Kidney glomerular epithelial cell (primary cell): ENCODE measurements at places on chromosomes 5 and 9.

DNA sequence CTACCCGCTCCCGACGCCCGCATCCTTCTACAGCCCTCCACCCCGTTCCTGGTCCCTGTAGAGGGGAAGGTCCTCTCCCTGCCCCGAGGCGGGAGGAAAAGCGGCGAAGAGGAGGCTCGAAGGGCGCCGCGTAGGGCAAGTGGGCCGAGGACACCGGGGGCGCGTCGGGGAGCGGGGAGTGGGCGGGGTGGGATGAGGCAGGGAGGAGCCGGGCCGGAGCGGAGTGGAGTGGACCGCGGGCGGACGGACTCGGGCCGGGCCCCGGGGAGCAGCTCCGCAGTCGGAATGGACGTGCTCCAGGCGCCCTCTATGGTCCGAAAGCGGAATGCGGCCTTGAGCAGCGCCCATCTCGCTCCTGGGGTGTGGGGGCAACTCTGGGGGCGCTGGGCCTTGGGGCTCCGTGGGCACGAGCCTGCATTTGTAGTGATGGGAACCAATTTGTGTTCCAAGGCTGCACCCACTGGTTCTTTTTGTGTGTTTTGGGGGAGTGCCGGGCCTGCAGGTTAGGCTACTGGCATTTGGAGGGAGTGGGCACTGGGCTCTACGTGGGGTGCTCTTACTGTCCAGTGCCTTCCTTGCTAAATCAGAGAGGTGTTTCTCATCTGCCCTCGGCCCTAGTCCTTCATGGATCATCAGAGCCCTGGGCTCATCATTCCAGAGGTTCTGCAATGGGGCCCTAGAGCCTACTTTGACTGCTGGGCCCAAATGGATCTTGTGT lies 7.3 kb downstream of the IRX1 start:
- DNase-seq: no peak

GRCh38 chr9:85224729-85225128 lies 517.0 kb downstream of the AGTPBP1 start:
- peak; percentile 85 for DNase-seq

- DNase-seq: peak; percentile 34
Observed at GRCh38 chr9:36141288-36141687, 4.8 kb downstream of the GLIPR2 start.

DNA sequence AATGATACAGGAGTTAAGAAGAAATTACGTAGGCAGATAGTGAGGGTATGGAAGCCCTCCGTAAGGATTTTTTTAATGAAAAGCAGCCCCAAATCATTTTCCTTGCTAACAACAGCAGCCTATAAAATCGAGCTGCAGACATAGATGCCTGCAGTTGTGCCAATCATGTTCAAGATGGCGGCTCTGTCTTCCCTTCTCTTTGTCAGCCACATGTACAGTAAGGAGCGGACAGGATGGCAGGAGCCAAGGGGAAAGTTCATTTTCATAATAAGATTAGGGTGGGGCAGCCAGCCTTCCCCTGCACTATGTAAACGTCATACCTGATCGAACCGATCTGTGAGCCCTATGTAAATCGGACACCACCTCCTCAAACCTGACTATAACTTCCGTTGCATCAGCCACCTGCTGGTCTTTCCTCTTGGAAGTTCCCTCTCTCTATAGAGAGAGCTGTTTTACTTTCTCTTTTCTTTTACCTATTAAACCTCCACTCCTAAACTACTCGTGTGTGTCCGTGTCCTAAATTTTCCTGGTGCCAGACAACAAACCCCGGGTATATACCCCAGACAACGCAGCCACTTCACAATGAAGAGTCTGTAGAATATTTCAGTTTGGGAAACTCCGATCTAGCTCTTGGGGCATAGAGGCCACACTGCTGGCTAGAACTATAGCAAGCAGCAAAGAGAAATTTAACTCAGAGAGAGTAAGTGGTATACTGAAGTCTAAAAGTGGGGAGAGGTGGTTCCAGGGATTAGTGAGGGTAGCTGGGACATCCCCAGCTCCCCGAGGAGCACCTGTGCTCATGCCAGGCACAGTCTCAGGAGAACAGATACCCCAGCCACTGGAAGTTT lies 20.8 kb upstream of the SLC24A2 start:
- no peak for DNase-seq

- no peak for DNase-seq
Observed at GRCh38 chr5:86997516-86997915, 270.2 kb upstream of the RASA1 start.

- no peak for DNase-seq
Observed at GRCh38 chr5:116025866-116026265, 6.4 kb upstream of the ARL14EPL start.

DNA sequence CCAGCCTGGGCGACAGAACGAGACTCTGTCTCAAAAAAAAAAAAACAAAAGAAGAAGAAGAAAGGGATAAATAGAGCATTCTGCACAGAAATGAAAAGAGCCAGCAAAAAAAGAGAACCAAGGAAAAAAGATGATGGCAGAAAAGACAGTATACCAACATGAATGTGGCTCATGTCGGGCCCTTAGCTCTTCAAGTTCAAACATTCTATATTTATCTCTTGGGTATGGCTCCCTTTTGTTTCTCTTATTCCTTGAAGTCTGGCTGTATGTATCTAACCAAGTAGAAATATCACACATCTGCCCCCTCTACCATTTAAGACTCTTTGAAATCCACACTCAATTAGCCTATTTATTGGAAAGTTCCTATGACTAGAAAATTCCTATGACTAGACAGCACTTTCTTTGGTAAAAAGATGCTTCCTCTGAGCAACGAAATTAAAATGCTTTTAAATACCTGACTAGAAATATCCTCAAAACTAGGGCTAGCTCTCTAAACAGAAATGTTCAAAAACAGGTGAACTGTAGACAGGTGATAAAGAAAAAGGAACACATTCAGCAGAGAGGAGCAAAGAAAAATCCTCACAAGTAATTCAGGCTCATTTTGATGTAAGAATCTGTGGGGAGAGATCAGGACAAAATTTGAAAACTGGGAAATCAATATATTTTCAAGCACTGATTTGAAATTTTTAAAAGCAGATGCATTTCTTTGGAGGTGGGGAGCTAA lies 2.6 kb downstream of the SELENOP start:
- DNase-seq: no peak

DNA sequence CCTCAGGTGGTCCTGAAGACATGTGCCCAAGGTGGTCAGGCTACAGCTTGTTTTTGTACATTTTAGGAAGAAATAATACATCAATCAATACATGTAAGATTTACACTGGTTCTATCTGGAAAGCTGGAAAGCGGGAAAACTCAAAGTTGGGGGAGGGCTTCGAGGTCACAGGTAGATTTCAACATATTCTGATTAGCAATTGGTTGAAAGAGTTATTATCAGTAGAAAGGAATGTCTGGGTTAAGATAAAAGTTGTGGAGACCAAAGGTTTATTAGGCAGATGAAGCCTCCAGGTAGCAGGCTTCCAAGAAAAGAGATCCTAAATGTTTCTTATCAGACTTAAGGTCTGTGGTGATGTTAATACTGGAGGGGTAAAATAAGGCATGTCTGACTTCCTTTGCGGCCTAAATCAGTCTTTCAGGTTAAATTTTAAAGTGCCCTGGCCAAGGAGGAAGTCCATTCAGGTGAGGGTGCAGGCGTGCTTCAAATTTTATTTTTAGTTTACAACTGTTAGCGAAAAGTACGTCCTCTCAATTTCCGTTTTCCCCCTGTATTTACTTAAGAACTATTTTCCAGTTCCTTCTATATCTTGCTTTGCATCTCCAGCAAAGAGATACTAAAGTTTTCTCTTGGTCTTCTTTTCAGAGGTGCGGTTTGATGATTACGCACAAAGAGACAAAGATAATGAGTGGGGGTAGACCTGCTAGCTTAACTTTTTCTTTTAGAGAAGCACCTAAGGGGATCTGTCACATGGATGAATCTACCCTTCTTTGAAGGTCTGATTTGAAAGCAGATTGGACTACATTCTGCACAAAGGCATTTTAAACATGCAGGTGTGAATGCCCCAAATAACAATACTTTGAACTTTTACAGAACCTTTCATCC lies 578.6 kb downstream of the RAB3C start:
- DNase-seq: no peak

- no peak for DNase-seq
Observed at GRCh38 chr5:180352116-180353047, 754 bp downstream of the GFPT2 start.

- DNase-seq: no peak
Observed at GRCh38 chr5:142426129-142427014, 101.6 kb upstream of the SPRY4 start.

GRCh38 chr5:165000479-165001190 lies 1495.2 kb downstream of the MAT2B start:
- DNase-seq: no peak

DNA sequence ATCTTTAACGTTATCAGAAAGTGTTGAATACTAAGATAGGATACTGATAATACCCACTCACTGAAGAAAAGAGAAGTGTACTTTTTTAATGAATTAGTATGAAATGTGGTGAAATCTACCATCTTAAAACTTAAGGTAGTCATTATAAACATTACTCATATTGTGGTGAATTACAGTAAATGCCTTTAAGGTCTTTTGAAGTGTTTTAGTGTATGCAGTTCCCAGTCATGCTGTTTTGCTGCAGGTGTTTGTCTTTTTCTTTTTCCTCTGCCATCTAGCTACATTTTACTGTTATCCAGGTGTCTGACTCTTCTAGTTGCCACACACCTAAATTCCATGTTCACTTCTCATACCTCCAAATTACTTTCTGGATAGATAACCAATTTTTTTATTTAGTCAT lies 72.6 kb downstream of the ERMP1 start:
- no peak for DNase-seq

GRCh38 chr9:89430995-89431394 lies 66.9 kb downstream of the SEMA4D start:
- no peak for DNase-seq

GRCh38 chr5:18091142-18091541 lies 456.9 kb downstream of the TAF11L14 start:
- DNase-seq: no peak

- peak; percentile 59 for DNase-seq
Observed at GRCh38 chr9:124940521-124940893, 376 bp downstream of the GOLGA1 start.

GRCh38 chr9:10661376-10661775 lies 48.6 kb upstream of the PTPRD start:
- DNase-seq: no peak

GRCh38 chr5:6399980-6400910 lies 21.9 kb upstream of the MED10 start:
- no peak for DNase-seq

DNA sequence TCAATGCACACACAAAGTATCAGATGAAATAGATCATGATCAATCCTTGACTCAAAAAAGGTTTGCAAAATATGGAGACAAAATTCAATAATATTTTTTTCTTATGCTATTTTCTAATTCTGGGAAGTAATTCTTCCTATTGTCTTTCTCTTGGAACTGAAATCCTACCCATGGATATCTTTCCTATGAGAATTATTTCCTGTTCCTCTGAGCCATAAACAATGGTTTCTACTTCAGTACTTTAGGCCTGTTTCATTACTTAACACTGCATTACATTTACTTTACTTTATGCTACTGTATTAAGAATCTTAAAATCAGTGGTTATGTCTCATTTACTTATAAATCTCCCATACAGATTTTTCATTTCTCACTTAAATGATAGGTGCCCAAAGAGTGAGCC lies 1025.4 kb upstream of the ACO1 start:
- DNase-seq: no peak

- no peak for DNase-seq
Observed at GRCh38 chr9:7192266-7192665, 434.5 kb downstream of the KDM4C start.

GRCh38 chr5:105754056-105754455 lies 1916.7 kb downstream of the EFNA5 start:
- DNase-seq: peak; percentile 73

GRCh38 chr9:6787793-6788161 lies 30.0 kb downstream of the KDM4C start:
- no peak for DNase-seq

DNA sequence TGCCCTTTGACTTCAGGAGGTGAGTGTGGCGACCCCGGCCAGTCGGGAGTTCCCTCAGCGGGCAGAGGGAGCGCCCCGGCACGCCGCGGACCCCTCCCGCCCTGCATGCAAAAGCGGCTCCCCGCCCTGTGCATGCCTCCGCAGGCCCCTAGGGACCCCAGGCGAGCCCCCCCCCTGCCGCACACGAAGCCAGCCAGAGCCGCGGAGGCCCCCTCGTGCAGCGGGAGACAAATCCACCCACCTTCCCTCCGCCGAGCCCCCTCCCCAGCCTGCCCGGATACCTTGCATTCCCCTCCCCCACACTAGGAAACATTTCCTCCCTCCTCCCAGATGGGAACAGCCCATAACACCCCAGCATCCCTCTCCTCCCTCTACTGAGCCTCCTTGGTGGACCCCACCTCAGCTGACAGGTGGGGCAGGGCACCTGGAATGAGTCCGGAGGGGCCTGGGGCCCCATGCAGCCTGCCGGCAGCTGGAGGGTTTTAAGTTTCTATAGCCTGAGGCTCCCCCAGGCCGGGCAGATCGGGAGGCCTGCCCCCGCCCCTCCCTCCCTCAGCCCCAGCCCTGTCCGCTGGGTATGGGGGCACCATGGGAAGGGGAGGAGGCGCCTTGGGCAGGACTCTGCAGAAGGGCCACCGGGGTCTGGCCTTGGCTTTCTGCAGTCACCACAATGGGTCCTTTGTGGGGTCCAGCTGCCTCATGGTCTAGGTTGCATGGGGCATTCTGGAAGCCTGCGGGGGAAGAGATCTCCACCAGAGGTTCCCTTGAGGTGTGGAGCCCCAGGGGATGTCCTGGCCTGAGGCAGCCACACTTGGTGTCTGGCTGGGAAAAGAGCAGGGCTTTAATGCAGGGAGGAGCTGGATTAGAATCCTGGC lies 601 bp downstream of the ERGIC1 start:
- DNase-seq: no peak

GRCh38 chr9:15206903-15207696 lies 99.9 kb downstream of the TTC39B start:
- DNase-seq: no peak

- no peak for DNase-seq
Observed at GRCh38 chr5:14826714-14827113, 44.9 kb downstream of the ANKH start.

DNA sequence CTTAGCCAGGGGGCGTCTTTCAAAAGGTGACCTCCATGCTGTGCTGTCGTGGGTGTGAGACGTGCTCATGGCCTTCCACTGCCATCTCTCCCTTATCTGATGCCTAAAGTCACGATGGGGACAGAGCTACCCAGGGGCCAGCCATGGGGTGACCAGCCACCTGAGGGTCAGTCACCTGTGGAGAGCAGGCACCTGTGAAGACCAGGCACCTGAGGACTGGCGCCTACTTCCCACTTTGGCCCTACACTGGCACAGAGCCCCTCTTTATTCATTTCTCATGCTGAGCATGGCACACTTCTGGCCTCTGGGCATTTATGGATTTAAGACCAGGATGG lies 6.4 kb upstream of the EXOC3 start:
- no peak for DNase-seq

DNA sequence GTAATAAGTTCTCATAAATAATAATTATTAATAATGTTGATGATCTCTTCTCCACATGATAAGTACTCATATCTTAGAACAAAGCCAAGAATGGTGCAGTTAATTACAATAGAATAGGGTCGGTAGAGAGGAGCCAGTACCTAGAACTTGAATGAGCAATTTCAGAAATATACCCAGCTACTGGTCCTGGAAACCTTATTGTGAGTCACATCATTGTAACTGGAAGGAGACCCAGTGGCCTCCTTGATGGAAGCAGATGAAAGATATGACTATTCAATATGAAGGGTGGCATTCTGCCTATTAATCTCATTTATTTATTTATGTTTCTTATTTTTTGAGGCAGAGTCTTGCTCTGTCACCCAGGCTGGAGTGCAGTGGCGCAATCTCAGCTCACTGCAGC lies 37.7 kb upstream of the SHOC1 start:
- no peak for DNase-seq

GRCh38 chr5:57069115-57069835 lies 104.6 kb upstream of the GPBP1 start:
- DNase-seq: no peak

- no peak for DNase-seq
Observed at GRCh38 chr5:155676967-155677366, 650.0 kb upstream of the SGCD start.
